Kidney (tissue), 22 donors: ENCODE measurements at places on chromosomes 5 and 9.

DNA sequence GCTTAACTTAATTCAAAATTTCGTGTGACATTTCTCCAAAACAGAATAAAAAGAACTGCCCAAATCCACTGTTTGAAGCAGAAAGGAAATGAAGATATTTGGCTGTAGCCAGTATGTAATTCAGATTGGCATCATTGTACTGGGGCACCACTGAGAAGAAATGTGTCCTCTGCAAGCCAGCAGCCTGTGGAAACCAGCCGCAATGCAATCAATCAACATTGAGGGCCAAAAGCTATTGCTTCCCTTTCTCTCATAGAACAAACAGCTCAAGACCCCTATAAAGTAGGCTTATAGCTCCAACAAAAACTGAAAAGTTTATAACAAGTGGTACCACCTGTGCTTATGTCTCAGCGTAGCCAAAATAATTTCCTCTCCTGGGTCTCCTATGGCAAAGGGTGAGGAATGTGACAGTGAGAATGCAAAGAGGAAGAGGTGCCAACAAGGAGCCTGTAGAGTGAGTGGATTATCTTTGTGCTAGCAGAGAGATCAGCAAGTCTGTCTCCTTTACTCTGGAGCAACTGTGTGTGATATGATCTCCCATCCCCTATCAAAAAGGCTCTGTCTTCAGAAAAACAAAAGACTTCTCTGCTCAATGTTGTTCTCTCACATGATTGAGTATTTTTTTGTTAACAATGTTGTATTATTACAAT lies 1072.3 kb upstream of the DMAC1 start:
- H3K4me1 ChIP-seq = no peaks in the 10 kb centered on the region
- no peak overlapping the region for H3K27ac ChIP-seq
- no peak for DNase-seq
- no peaks in the 10 kb centered on the region for H3K36me3 ChIP-seq
- H3K27me3 ChIP-seq = no peaks in the 10 kb centered on the region

DNA sequence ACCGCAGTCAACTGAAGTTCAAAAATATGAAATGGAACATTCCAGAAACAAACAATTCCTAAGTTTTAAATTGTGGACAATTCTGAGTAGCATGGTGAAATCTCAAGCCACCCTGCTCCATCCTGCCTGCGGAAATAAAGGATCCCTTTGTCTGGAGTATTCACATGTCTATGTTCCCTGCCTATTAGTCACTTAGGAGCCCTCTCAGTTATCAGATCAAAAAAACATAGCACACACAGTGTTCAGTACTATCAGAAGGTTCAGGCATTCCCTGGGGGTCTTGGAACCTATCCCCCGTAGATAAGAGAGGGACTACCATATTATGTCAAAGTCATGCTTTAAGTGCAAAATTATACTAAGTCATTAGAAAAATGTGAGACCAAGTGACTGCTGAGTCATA lies 300.8 kb downstream of the SEMA5A start:
- H3K27ac ChIP-seq = no peak overlapping the region
- H3K27me3 ChIP-seq = no peaks in the 10 kb centered on the region
- H3K4me1 ChIP-seq = no peaks in the 10 kb centered on the region
- no peak overlapping the region for H3K4me3 ChIP-seq
- DNase-seq = no peak

DNA sequence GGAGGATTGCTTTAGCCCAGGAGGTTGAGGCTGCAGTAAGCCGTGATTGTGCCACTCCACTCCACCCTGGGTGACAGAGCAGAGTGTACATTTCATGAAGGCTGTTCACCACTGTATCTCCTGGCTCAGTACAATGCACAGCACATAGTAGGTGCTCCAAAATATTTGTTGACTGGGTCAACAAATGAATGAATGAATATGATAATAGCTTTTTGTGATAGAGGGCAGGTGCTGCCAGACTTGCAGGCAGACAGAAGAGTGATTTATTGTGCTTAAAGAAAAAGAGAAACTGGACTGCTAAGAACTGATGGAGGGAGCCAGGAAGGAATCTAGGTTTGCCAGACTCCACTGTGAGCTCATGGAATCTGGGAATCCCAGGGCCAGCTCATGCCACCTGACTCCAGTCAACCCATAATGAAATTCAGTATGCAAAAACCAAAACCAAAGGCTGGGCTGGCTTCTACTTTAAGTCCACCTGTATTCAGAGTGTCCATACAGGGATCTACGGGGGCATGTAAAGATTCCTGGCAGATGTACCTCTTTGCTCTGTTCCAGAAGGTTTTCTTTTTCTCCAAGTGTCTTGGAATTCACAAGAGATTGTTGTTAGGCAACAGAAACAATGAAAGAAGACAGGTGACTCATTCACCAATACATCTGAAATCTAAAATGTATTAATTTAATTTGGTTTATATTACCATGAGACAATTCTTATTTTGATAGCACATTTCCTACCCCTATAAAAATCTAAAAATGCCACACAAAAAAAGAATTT lies 15.5 kb upstream of the CTNNA1 start:
- no peak overlapping the region for H3K4me3 ChIP-seq
- H3K4me1 ChIP-seq = no peaks in the 10 kb centered on the region
- DNase-seq = no peak
- no peak overlapping the region for H3K27ac ChIP-seq
- H3K36me3 ChIP-seq = no peaks in the 10 kb centered on the region

GRCh38 chr5:167999182-167999581 lies 292.3 kb upstream of the WWC1 start:
- DNase-seq = no peak
- H3K4me3 ChIP-seq = no peak overlapping the region
- no peaks in the 10 kb centered on the region for H3K27me3 ChIP-seq
- no peaks in the 10 kb centered on the region for H3K36me3 ChIP-seq

DNA sequence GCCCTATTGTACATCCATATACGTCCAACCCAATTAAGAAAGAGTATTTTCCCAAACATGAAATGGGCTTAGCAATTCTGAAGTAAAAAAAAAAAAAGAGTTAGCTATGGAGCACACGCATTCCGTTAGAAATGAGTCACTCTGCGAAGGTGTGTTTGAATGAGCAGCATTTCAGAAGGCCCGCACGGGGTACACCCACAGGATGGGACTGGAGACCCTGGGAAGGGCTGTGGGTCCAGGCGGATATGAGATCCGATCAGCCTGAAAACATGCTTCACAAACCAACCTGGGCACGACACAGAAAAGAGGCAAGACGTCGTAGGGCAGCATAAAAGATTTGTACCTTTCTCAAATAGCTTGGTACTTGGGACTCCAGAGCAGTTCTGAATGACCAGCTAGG lies 173.9 kb upstream of the KLF9 start:
- no peaks in the 10 kb centered on the region for H3K27me3 ChIP-seq
- H3K27ac ChIP-seq = peak overlapping the region; percentile 35
- no peaks in the 10 kb centered on the region for H3K4me1 ChIP-seq
- no peak for DNase-seq
- H3K4me3 ChIP-seq = no peak overlapping the region
